ELR (cell line): ENCODE measurements at places on chromosomes 16 and 17.

DNA sequence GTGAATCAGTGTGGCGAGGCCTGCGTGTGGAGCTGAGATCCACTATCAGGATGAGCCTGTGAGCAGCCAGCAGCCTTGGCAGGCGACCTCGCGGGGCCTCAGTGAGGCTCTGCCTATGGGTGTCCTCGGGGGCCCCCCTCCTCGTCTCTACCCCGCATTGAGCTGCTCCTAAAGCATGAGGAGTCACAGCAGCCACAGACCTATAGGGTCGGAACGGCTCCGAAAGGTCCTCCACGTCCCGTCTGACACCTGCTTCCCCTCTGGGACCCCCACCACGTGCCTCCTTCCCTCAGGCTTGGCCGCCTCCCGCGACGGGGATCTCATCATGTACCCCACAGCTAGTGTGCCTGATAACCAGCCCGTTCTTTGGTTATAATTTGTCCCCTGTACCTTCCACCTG lies 28.8 kb downstream of the GRIN2C start:
- DNase-seq, result no peak

DNA sequence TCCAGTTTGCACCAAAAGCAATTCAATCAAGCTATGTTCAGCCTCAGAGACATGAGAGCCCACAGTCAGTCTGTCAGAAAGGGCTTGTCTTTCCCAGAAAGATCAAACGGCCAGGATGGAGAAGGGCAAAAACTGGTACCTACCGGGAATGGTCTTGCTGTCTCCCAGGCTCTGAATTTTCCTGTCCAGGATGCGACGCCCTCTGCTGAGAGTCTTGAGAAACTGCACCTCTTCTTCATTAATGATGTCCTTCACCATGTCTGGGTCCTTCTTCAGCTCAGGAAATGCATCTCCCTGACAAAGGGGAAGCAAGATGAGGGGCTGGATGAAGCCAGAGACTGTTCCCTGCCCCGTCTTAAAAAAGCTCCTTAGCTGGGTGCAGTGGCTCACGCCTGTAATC lies 15.8 kb upstream of the EXOSC6 start:
- DNase-seq, result peak; percentile 75

DNA sequence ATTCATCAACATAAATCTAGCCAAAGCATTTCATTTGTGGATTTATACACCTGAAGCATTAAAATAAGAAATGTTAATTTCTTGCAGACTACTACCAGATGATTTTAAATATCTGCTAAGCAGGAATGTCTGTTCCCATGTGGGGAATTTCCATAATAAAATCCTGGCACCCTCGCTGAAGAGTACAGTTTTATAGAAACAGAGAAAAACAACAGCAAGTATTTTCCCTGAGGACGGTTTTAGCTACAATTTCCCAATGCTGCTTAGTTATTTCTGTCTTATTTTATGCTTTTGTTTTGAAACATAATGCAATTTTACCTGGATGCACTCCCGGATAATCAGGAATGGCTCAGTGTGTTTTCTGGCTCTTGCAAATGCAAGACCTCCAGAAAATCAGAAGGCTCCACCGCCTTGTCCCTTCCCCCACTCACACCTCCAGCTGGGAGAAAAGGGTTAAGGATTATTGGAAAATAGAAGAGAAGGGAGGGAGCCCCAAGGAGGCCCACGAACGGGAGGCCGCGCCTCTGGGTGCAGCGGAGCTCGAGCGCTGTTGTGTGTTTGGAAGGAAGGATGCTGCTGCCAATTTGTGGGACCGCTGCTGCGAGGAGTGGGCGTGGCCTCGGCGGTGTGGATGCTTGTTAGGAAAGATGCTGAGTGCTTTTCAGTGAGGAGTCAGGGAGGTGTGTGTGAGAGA lies at the start of gene CNTNAP4:
Gene CNTNAP4, plus strand, starts transcription at position 657 of the 694 bp plus-strand sequence. CDS start 262 bp downstream, outside the sequence.
- DNase-seq, result no peak

DNA sequence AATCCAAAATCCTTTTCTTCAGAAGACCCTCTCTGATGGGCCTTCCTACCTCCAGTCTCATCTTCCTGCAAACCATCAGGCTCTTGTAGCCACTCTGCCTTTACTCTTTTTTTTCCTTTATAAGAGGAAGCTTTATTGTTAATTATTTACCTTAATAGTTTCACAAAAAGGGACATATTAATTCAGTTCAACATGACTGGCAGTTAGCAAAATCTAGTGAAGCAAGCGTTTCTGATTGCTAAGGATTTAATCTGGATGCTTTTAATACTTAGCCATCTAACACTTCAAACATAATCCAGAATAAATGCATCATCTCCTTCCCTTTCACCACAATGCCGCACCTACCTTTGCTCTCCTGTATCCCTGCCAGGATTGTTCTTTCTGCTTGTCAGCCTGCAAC lies 62.0 kb downstream of the SPACA3 start:
- DNase-seq, result no peak

GRCh38 chr17:7636163-7636562 lies 6.2 kb downstream of the SHBG start:
- DNase-seq, result no peak

DNA sequence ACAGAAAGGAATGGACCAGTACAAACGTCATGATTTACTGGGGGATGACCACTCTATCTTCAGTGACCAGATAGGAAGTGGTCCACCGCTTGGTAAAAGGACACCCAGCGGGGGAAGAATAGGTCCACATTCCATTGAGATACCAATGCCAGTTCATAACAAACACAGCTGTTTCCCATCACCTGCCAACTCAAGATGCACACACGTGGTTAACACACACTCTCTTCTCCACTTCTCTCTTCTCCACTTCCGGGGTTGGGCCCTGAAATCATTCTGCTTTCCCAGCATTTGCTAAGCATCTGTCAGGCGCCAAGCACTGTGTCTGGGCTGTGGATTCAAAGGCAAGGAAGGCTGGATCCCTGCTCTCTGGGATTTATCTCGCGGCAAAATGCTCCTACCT lies 175.5 kb downstream of the SLC39A11 start:
- DNase-seq, result no peak

GRCh38 chr17:51627779-51628178 lies 367.4 kb downstream of the UTP18 start:
- DNase-seq, result no peak

GRCh38 chr16:10976634-10977033 lies 32.3 kb downstream of the CLEC16A start:
- no peak for DNase-seq

DNA sequence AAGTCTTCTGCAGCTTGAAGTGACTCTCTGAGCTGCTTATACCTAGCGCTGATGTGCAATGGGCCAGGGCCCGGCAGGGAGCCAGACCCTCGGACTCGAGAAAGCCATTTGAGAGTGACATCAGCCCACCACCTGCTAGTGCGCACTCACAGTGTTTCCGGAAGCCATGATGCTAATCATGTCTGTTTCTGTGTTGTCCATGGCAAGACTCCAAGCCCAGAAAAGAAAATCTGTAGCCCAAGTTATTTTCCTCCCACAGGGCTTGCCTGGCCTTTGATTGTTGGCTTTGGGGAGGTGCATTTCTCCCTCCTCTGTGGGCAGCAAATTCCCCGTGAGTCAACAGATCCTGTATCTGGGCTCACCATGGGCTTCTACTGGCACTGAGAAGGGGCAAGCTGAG lies 1.8 kb upstream of the CDRT4 start:
- no peak for DNase-seq

GRCh38 chr16:26204138-26204537 lies 512.4 kb downstream of the HS3ST4 start:
- DNase-seq, result no peak

DNA sequence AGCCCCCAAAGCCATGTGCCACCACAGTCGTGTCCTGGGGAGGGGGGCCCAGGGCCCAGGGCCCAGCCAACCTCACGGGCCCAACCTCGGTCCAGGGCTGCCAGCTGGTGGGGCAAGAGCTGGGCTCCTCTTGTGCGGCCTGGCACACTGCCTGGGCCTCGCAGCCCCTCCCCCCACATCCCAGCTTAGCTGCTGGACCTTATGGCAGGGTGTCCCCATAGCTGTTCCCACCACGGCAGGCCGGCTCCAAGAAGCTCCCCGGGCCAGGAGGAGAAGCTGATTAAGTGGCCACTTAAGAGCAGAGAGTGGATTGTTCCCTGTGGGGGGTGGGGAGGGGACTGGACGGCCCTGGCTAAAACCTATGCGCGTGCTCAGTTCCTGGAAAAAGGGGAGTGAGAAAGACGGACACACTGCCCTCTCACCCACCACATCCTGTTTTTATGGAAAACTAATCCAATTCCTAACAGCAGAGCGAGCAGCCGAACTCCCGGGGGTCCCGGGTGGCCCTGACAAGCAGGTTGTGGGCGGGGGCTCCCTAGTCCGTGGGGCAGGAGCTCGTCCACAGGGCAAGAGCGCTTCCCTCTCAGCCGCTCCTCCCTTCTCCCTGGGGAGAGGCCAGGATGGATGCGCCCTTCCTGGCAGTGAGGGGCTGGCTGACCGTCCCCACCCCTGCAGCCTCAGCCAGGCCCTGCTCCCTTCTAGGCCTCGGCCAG lies 16.8 kb downstream of the PIEZO1 start:
- DNase-seq, result no peak

DNA sequence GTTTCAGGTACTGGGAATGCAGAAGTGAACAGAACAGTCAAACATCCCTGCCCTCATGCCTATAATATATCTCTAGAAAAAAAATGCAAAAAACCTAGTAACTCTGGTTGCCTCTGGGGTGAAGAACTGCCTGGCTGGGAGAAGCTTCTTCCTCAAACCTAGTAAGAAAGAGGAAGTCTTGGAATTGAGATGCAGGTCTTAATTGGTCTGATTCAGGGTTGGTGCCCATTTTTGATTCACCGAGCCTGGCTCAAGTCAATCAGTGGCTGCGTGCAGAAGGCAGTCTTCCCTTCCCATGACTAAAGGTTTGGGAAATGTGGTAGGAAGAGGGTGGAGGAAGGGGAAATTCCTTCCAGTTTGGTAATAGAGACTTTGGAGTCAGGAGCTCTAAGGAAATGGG lies 22.4 kb downstream of the CDRT15 start:
- DNase-seq, result peak; percentile 79

- DNase-seq, result no peak
Observed at GRCh38 chr16:81657781-81658180, 121.3 kb upstream of the PLCG2 start.

GRCh38 chr17:78735832-78736525 lies 46.1 kb downstream of the CYTH1 start:
- peak; percentile 48 for DNase-seq

DNA sequence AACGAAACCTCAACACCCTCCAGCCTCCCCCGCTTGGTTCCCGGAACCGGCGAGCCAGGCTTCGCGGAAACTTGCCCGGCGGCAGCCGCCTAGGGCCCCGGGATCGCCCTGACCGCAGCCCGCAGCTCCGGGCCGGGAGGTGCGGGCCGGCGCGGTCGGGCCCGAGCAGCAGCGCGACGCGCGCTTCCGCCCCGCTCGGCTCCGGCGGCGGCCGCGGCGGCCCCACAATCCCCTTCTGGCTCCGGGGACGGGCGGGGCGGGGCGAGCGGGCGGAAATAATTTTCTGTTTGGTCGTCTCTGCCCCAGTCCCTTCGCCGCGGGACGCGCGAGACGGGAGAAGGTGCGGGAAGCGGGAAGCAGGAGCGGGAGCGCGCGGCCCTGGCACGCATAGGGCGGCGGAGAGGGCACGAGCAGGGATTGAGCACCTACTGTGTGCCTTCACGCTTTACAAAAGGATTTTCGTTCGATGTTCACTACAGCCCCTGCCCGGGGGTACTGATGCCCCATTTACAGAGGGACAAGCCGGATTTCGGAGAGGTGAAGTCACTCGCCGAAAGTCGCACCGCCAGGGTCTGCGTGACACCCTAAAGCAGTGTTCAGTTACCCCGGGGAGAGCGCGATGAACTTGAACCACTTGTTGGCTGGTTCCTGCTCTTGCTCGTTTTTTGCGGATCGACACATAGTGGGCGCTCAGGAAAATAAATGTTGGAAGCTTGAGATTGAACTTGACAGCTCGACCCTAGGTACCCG lies 2.7 kb upstream of the MLLT6 start:
- peak; percentile 93 for DNase-seq

GRCh38 chr17:82444284-82444893 lies 6.2 kb downstream of the CYBC1 start:
- DNase-seq, result no peak

- peak; percentile 75 for DNase-seq
Observed at GRCh38 chr17:82645516-82645915, 2.7 kb downstream of the WDR45B start.

DNA sequence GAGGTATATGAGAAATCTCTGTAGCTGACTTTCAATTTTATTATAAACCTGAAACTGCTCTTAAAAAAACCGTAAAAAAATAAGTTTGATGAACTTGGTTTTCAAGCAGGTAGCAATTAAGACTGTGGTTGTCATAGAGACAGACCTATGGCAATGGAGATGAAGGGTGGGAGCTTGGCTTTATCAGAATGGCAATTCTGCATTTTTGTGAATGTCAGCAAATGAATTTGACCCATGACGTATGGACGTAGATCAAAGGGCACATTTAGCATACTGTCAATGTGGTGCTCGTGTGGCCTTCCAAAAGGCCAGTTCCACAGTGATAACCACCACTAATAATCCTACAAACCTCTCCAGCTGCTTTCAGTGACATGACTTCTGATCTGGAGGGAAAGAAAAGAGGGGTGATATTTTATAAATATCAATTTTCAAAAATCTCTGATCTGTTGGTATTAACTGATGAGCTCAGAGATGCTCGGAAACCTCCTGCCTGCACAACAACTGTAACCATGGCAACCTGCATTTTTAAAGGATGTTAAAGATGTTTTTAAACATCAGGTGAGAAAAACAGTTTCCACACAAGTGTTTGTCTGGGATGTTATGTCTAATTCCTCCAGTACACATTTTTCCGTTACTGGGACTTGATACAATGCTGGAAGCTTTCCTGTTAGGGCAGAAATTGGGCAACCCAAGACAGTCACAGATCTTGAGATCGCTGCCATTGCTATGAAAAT lies 533.7 kb downstream of the CDH13 start:
- DNase-seq, result no peak

DNA sequence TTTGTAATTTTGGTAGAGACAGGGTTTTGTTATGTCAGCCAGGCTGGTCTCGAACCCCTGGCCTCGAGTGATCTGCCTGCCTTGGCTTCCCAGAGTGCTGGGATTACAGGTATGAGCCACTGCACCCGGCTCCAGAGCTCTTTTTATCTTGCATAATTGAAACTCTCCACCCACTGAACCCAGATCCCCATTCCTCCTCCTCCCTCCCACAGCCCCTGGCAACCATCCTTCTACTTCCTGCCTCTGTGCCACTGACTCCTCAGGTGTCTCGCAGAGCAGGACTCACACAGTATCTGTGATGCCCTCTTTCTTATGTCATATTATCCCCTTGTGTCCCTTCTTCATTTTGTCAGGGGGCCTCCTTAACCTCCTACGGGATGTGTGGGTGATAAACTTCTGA lies 340.7 kb downstream of the SLC39A11 start:
- DNase-seq, result no peak

- DNase-seq, result no peak
Observed at GRCh38 chr16:87273471-87274030, 43.6 kb downstream of the C16orf95 start.

- no peak for DNase-seq
Observed at GRCh38 chr16:30040221-30040620, 9.2 kb upstream of the TLCD3B start.
